ENCODE measurements at places on chromosomes 12 and 14.

GRCh38 chr14:67722293-67722692 lies 20.6 kb downstream of the RDH12 start:
- no peak for DNase-seq

DNA sequence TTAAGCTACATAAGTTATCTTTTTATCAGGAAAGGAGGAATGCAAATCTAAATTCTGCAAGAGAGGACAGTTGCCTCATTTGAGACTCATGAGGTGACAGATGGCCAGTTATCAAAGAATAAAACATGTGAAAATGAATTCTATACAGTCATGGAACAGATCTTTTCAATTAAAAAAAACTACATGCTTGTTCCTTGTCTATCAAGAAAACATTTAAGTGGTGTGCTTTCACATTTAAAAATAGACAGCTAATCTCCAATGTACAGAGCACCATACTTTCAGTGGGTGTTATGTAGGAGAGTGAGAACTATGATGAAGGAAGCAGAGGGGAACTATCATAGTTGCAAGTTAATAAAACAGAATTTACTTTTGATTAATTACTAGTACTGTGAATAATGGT lies 76.7 kb upstream of the TTC7B start:
- DNase-seq = no peak

- DNase-seq = no peak
These were observed 87.3 kb downstream of the C2CD5 start for GRCh38 chr12:22457085-22457484.

DNA sequence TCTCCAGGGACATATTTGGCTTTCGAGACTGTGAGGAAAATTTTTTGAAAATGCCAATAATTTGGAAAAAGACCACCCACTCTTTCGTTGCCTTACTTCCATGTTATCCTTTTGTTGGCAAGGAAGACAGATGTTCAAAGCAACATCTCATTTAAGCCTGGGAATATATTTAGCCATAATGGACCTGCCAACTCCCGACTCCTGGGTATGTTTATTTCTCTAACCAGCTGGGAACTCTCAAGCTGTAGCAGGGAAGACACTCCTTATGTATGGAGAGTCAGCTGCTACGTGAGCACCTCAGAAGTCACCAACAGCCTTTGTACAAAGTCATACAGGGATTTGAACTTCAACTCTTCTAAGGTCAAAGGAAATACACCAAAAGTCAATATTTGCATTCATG lies 96.5 kb upstream of the DAAM1 start:
- no peak for DNase-seq

GRCh38 chr12:58639318-58639934 lies 280.9 kb downstream of the LRIG3 start:
- no peak for DNase-seq

DNA sequence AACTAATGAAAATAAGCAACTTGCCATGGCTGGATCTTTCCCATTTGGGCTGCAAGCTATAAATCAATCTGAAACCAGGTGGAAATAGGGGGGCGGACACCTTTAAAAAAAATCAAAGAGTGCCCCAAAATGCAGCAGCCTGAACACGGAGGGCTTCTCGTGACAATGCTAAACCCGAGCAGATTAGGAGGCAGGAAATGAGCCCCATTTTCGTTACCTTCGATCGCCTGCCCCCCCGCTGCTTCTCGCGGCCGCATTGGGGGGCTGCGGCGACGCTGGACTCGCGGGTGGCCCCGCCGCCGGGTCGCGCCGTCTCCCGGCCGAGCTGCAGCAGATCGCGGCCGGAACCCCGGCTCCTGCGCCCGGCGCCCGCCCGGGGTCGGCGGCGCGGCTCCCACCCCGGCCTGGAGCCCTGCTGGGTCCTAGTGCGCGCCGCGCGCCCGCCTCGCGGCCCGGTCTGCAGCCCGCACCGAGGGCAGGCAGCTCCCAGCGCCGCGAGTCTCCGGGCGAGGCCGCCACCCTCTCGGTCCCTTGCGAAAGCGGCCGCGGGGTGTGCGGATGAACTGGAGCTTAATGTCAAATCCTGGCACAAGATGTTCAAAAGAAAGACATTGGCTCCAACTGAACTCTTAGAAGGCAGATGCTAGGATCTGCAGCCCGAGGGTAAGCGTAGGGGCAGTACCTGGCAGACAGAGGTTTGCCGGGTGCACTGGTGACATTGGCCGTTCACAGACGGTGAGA lies 201.9 kb upstream of the FOXN3 start:
- DNase-seq = peak; percentile 54

DNA sequence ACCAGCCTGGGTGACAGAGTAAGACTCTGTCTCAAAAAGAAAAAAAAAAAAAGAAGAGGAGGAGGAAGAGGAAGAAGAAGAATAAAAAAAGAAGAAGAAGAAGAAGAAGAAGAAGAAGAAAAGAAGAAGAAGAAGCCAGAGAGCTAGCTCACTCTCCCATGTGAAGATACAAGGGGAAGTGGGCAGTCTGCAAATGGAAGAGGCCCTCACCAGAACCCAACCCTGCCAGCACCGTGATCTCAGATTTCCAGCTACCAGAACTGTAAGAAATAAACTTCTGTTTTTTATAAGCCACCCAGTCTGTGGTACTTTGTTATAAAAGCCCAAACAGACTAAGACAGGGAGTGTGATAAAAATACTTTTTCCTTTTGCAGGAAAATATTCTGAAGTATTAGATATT lies 130.7 kb downstream of the ETNK1 start:
- DNase-seq = no peak

GRCh38 chr14:99261912-99262787 lies 9.8 kb downstream of the BCL11B start:
- peak; percentile 67 for DNase-seq

- no peak for DNase-seq
These were observed 398.7 kb downstream of the TMEM121 start for GRCh38 chr14:105924951-105925591.

GRCh38 chr14:89428546-89429198 lies 11.6 kb upstream of the FOXN3 start:
- no peak for DNase-seq

- DNase-seq = no peak
These were observed 111.0 kb downstream of the MSRB3 start for GRCh38 chr12:65389436-65389835.

DNA sequence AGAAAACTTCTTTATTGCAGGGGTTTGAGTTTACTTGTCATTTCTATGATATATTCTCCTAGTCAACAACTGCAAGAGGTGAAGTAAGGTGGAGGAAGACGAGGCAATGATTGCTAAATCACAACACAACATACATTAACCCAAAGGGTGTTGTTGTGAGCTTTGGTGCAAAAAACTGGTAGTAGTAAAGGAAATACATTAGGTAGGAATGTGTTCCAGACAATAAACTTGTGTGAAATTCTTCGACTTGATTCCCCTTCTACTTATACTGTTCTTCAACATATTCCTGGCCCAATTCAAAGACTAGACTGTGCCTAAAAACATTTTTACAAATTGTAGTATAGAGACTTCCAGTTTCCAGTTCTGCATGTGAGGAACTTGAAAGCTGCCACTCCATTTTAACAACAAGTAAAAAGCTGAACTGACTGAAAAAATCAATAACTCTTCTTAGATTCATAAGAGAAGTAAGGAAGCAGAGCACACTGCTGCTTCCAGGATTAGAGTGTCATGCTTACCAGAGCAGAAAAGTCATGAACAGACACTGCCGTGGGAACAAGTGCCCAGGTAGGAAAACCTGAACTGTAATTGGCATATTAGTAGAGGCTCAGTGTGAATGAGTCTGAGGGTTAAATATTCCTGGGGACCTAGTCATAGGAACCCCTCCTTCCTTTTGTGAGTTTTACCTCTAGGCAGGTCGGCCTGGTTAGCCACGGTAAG lies 22.2 kb downstream of the COX8C start:
- no peak for DNase-seq

- DNase-seq = no peak
These were observed 1.6 kb downstream of the CEBPE start for GRCh38 chr14:23117371-23118020.

- DNase-seq = no peak
These were observed 97.2 kb downstream of the SSPN start for GRCh38 chr12:26292596-26292995.

Data from stimulated activated CD4-positive, alpha-beta T cell treated with anti-CD3 and anti-CD28 coated beads, Interleukin-15, amount 100 ng/mL, for 48 hours (primary cell).